ENCODE measurements at places on chromosomes 1 and 21.

GRCh38 chr1:53332833-53333232 lies 5.0 kb upstream of the LRP8 start:
- DNase-seq, result no peak

GRCh38 chr1:46174448-46175231 lies at the start of gene TSPAN1:
TSPAN1 (plus strand) TSS chr1:46175087; CDS start chr1:46181108, 6,021 bp downstream.
- DNase-seq, result no peak

GRCh38 chr1:37158113-37158749 lies 123.9 kb upstream of the GRIK3 start:
- DNase-seq, result no peak

- DNase-seq, result peak; percentile 82
Observed at GRCh38 chr1:59143133-59143487, 153.8 kb upstream of the FGGY start.

GRCh38 chr1:109762039-109762585 lies 1.6 kb downstream of the EPS8L3 start:
- no peak for DNase-seq

DNA sequence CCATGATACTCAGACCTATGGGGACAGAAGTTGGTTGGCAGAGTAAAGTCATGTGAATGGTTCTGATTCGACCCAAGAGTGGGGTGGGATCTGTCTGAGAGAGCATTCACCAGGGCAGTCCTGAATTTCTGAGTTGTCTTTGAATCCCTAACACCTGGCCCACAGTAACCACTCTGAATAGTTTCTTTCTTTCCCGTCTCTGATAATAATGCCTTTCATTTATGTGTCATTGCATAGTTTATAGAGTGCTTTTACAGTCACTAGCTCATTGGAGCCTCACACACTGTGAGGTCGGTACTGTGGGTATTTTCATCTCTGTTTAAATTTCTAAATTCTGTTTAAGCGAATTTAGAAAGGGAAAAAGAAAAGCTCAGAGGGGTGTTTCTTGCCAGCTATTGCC lies 147.1 kb downstream of the C1orf21 start:
- no peak for DNase-seq

- no peak for DNase-seq
Observed at GRCh38 chr1:108817811-108818210, 39.1 kb downstream of the AKNAD1 start.

DNA sequence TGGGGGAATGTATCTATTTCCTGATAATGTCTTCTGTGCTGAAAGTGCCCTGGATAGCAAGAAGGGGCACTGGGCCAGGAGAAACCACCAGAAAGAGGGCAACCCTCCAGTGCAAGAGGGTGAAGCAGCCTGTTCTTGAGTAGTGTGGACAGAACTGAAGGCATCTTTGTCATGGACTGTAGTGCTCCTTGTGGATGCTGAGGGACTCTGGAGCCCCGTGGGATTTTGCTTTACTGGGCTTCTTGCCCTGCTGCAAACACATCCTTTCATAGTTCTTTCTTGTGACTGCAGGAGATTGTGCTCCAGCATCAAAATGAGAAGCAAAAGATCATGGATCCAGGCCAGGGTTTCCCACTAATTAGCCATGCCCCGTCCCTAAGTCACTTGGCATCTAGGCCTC lies 300.6 kb downstream of the ZNF326 start:
- no peak for DNase-seq

DNA sequence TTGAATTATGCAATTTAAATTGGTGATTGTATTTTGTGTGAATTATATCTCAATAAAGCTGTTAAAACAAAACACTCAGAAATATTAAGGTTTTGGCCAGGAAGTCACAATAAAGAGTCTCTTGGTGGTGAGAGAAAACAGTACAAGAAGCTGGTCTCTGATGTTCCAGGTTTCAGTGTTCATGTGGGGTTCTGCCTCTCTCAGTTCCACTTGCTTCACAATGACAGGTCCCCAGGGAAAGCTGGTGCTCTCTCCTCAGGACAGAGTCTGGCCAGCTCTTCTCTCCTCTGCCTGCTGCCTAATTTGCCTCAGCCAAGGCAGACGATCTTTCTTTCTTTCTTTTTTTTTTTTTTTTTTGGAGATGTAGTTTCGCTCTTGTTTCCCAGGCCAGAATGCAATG lies 342.9 kb upstream of the PLXNA2 start:
- DNase-seq, result no peak

DNA sequence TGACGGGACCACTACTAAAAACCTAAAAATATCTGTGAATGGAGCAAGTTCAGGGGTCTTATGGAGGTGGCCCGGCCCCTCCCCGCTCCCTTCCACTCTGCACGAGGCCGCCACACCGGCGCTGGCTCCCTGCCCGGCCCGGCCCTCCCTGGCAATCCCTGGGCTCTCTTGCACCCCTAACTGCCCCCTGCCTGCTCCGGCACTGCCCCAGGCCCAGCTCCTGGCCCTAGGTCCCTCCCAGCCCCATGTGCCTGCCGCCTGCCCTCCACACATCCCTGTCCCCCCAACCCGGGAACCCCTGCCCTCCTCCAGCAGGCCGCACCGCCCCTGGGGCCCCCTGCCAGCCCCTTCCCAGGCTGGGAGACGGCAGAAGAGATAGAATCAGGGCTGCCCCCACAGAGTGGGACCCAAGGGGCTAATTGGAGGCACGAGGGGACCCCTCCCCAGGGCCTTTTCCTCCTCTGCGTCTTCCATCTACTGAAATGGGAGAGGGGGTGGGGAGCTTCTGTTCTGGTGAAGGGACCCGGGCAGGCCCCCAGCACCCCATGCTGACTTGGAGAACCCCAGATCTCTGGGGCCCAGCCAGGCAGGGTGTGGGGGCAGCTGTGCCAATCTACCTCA lies 9.3 kb upstream of the CTRC start:
- DNase-seq, result no peak

DNA sequence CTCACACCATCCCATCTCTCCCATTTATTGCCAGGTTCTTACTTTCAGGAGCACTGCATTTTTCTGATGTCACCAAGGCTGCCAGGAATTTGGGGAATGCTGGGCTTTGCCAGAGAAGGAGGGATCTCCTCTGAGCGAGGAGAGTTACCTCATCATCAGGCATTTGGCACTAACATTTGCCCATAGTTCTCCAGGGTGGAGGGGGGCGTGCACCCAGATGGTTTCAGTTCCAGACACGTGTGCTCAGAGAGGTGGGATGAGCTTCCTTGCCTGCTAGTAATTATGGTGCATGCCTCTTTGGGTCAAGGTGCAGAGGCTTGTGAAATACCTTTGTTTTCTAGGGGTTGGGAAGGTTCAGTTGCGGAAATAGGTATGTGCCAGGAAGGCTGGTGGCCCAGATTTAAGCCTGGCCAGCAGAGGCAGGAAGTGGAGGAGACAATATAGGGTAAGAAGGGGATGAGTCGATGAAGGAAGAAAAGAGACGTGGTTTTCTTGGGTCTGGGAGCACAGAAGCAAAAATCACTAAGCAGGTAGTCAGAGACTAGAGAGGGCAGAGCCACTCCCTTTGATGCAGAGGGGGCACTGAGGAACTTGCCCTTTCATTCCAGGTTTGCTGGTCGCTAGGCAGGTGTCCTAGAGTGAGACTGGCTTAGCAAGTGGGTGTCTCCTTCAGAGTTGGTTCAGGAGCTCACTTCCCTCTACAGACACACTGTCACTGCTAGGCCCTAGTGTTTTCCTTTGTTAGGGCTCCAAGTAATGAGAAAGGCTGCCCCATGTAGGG lies 7.2 kb downstream of the TUFT1 start:
- peak; percentile 83 for DNase-seq

DNA sequence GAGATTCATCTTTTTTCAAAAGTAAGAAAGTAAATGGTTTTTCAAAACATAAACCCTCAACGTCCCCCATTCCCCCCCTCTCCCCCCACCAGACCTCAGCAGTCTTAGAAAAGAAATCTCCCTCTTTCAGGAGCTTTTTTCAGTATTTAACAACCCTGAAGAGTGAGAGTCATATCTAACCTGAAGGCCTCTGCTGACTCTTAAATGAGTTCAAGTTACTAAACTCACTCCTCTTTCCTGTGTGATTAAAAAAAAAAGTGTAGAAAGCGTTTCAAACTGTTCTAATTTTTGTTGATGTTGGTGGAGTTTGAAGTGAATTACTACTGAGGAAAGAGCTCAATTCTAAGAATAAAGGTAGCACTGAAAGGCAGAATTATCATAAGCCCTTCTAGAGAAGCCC lies 93.7 kb downstream of the VAV3 start:
- DNase-seq, result no peak

- no peak for DNase-seq
Observed at GRCh38 chr1:17674726-17675500, 80.2 kb upstream of the ACTL8 start.

GRCh38 chr1:85692730-85693314 lies 15.4 kb downstream of the ZNHIT6 start:
- peak; percentile 60 for DNase-seq

GRCh38 chr1:56095696-56096665 lies 483.4 kb downstream of the PLPP3 start:
- DNase-seq, result no peak
